Heart left ventricle (tissue), 16 donors: ENCODE measurements at places on chromosomes 5 and 9. TPM values are rescaled to one million over a fixed set of nuclear protein-coding genes. Genes with fewer than 3 reads are reported as not detected.

The AMBP gene
- 0.08 TPM for polyA plus RNA-seq

The APBA1 gene
- polyA plus RNA-seq: 1.7 TPM

The MLANA gene
- not detected for polyA plus RNA-seq

The PTGDS gene
- polyA plus RNA-seq: 5,295 TPM

The SDHA gene
- polyA plus RNA-seq: 276 TPM

The GADD45G gene
- 37.3 TPM for polyA plus RNA-seq

The GRIN1 gene
- not detected for polyA plus RNA-seq

The CCNO gene
- not detected for polyA plus RNA-seq

The HRCT1 gene
- polyA plus RNA-seq: 3.7 TPM

The COL15A1 gene
- 30.8 TPM for polyA plus RNA-seq

The CCL27 gene
- polyA plus RNA-seq: not detected

The CFAP157 gene
- polyA plus RNA-seq: 0.08 TPM

The GARNL3 gene
- polyA plus RNA-seq: 14.9 TPM

The TTF1 gene
- 20.5 TPM for polyA plus RNA-seq

The SPATA31D4 gene
- polyA plus RNA-seq: not detected

The DMRT3 gene
- polyA plus RNA-seq: not detected

The SLC46A2 gene
- polyA plus RNA-seq: 0.08 TPM

The RNF14 gene
- 21.3 TPM for polyA plus RNA-seq

The SMIM23 gene
- not detected for polyA plus RNA-seq

The FBP1 gene
- 1.3 TPM for polyA plus RNA-seq

The PELO gene
- polyA plus RNA-seq: 16.8 TPM

The EIF4EBP3 gene
- 33.3 TPM for polyA plus RNA-seq

The UNC5A gene
- not detected for polyA plus RNA-seq

The SYK gene
- 0.53 TPM for polyA plus RNA-seq

The ZNF462 gene
- polyA plus RNA-seq: 8.3 TPM

The CTSV gene
- polyA plus RNA-seq: not detected

The SRA1 gene
- polyA plus RNA-seq: 32.1 TPM

The CAVIN4 gene
- 13.9 TPM for polyA plus RNA-seq

The TRIM36 gene
- 0.25 TPM for polyA plus RNA-seq

The TCERG1 gene
- 13.8 TPM for polyA plus RNA-seq

The ZFP37 gene
- polyA plus RNA-seq: 1.1 TPM

The KCNN2 gene
- 9.6 TPM for polyA plus RNA-seq

The LRRC70 gene
- 1.7 TPM for polyA plus RNA-seq

The GFI1B gene
- 0.11 TPM for polyA plus RNA-seq

The FBP2 gene
- not detected for polyA plus RNA-seq

The DMRT2 gene
- 0.11 TPM for polyA plus RNA-seq

The ZNF367 gene
- polyA plus RNA-seq: 4.4 TPM

The ZFP2 gene
- polyA plus RNA-seq: 0.32 TPM

The PTGES gene
- polyA plus RNA-seq: 1.5 TPM

The NR5A1 gene
- polyA plus RNA-seq: 0.14 TPM

The CCDC171 gene
- polyA plus RNA-seq: 0.47 TPM

The DPYSL3 gene
- 7.9 TPM for polyA plus RNA-seq

The GTF2H2C gene
- polyA plus RNA-seq: 16.5 TPM

The PCDHA9 gene
- not detected for polyA plus RNA-seq

The ZDHHC11B gene
- polyA plus RNA-seq: 8.8 TPM

The TMEM215 gene
- polyA plus RNA-seq: not detected

The TPD52L3 gene
- polyA plus RNA-seq: not detected

The CDC20B gene
- not detected for polyA plus RNA-seq
